ENCODE measurements at places on chromosomes 1 and 21.
A peak's percentile ranks its signal among the peaks of the same experiment; 100 is the strongest.

DNA sequence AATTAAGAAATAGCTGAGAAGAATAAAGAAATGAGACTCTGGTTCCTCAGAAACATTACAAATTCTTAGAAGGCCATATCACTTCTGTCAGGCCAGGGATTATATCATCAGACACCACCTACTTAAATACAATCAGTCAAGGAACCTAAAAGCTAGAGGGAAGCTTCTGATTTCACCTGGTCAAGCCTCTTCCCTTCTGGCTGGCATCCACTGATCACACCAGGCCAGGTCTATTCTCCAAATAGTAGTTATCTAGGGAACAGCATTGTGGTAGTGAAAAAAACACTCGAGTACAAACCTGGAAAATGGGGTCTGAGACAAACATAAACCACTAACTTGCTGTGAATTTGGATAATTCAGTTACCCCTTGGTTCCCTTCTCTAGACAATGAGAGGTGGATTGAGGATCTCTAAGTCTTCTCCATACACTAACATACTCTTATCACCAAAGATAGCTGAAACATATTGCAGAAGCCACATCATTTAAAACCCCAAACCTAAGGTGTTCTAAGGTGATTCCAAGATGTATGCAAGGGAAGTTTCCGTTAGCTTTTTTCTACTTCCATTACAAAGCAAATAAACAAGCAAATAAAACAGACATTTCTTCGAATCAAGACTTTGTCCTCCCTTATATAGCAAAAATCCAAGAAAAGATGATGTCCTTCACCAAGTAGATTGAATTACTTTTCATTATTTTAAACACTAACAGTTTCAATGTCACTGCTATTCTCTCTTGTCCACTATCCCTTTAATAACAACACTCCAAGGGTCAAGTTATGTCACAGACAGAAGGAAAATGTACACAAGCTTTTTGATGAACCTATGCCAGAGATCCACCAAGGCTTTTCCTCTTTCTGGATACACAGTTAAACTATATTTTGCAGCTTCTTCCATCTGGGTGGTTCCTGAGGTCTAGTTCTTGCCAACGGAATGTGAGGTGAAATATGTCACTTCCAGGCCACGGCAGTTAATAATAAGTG, 212.9 kb downstream of the KCNH1 start:
- no peak for DNase-seq

GRCh38 chr1:42340901-42341300, 5.9 kb upstream of the FOXJ3 start:
- DNase-seq = no peak

DNA sequence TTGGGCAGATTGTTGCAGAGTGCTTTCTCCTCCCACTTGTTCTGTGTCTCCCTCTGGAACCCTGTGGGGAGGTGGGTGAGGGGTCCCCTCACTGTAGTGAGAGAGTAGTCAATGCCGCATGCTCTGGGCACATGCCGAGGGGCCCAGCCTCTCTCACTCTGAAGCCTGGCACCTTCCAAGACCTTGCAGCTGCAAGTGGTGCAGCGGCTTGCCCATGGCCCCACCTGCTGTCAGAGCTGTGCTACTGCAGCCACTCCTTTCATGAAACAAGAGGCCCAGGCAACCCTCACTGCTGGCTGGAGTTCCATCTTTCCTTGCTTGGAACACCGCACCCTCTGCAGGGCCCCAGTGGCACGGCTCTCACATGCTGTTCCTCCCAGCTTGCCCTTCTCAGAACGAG, 58.4 kb upstream of the COL6A1 start:
- peak; percentile 74 for DNase-seq

- no peak for DNase-seq
Observed at GRCh38 chr1:25869909-25870606, 5.5 kb downstream of the PAQR7 start.

All from ELR (cell line).